Thyroid gland (tissue), 4 donors: ENCODE measurements at places on chromosomes 2 and 18.

- no peak overlapping the region for H3K27ac ChIP-seq
- H3K4me3 ChIP-seq, result no peak overlapping the region
- no peaks in the 10 kb centered on the region for H3K36me3 ChIP-seq
- peaks cover 20% of the 10 kb centered on the region for H3K27me3 ChIP-seq
These were observed 1.6 kb upstream of the KCNJ3 start for GRCh38 chr2:154696810-154697417.

DNA sequence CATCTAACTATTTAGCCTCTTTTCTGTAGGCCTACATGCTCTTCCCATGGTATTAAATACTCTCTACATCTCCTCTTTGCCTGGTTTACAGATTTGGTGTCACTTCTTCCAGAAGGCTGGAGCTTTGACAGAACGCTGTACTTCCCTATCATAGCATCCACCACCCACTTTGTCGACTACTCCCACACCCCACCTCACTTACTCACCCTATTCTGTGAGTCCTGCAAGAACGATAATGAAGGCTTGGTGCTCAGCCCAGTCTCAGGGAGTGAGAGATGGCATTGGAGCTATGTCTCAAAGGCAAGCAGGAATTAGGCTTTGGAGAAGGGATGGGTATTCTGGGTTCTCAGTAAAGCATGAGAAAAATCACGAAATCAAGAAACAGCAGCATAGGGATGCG is 20.3 kb upstream of the KDM3A start:
- no peak overlapping the region for H3K4me3 ChIP-seq
- no peaks in the 10 kb centered on the region for H3K27me3 ChIP-seq
- DNase-seq, result no peak
- H3K4me1 ChIP-seq, result no peaks in the 10 kb centered on the region
- H3K27ac ChIP-seq, result no peak overlapping the region

DNA sequence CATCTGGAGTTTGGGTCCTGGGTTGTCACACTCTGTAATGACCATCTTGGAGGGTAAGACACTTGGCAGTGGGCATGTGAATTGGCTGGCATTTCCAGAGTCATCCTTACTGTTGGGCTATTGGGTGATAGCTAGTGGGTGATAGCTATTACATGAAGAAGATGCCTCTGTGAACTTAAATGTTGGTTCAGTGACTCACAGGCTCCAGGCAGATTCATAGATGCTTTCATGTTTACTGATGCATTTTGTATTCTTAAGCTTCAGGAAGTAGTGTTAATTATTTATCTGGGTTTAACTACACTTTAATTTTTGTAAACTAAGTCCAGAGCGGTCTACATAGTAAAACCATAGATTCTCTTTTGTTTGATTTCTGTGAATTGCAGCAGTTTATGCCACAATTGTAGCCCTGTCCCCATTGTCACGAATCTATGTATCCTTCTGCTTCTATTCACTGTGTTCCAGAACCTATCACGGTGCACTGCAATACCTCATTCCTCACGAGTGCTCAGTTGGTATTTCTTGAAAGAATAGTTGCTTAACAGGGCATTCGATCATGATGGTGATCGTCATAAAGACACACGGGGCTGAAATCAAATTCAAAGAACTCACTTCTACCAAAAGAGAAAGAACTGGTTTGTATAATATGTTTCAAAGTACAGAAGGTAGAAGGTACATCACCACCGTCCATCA is 79.7 kb downstream of the GBX2 start:
- H3K4me3 ChIP-seq, result no peak overlapping the region
- no peaks in the 10 kb centered on the region for H3K36me3 ChIP-seq

- H3K36me3 ChIP-seq, result no peaks in the 10 kb centered on the region
- no peak overlapping the region for H3K27ac ChIP-seq
- DNase-seq, result no peak
- no peaks in the 10 kb centered on the region for H3K27me3 ChIP-seq
- H3K4me3 ChIP-seq, result no peak overlapping the region
These were observed 1809.0 kb downstream of the SUCLG1 start for GRCh38 chr2:82650038-82650437.

- no peak overlapping the region for H3K27ac ChIP-seq
- no peak overlapping the region for H3K4me3 ChIP-seq
- no peaks in the 10 kb centered on the region for H3K4me1 ChIP-seq
- no peaks in the 10 kb centered on the region for H3K27me3 ChIP-seq
- DNase-seq, result no peak
These were observed 152.7 kb downstream of the SUCLG1 start for GRCh38 chr2:84306361-84306760.
